ENCODE measurements at places on chromosomes 1 and 21. TPM values are rescaled to one million over a fixed set of nuclear protein-coding genes. Genes with fewer than 3 reads are reported as not detected.

- no peak for DNase-seq
Observed at GRCh38 chr1:236465959-236466303, 57.9 kb upstream of the LGALS8 start.

The CCDC181 gene
- not detected for total RNA-seq

- peak; percentile 54 for DNase-seq
Observed at GRCh38 chr21:35206141-35207125, 157.3 kb upstream of the RUNX1 start.

DNA sequence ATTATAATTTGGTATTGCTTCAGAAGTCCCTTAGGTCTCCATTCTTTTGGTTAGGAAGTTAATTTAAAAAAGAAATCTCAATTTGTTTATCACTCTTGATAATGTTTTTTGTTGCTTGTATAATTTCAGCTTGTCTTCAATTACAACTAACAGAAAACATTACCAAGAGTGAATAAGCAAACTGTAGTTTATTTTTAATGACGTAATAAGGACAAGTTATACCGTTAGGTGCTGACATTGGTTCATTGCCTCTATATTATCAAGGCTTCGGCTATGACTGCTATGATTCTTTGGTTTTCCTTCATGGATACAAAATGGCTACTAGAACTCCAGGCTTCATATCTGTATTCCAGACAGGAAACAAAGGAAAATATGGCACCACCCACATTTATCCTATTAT lies 220.6 kb downstream of the PTGER3 start:
- DNase-seq: no peak

The LYPD8 gene
- not detected for total RNA-seq

The CHAF1B gene
- total RNA-seq: 2.2 TPM

DNA sequence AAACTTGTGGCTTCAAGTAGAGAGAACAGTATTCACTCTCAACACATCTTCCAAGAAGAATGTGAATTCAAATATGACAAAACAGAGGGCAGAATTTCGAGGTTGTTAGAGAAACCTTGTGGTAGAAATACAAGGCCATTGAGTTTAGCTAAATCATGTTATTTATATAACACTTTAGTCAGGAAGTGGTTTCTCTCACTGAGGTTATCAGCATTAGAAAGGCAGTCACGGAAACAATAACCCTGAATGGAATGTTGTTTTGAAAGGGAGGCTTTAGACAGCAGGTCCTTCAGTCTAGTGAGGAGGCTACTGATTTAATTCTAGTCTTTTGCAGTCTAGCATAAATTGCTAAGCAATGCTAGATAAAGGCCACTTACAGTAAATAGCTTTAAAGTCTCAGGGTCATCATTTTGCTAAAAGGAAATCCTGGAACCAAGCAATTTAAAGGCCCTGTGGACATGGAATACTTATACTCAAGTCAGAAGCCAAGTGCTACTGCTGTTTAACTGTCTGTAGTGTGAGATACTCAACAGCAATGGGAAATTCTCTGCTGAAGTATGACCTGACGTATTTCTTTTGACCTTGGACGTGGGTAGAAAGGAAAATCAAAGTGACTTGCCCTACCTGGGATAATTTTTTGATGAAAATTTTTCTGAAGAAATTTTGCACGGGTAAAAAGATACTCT lies 89.0 kb upstream of the CHODL start:
- peak; percentile 1 for DNase-seq

DNA sequence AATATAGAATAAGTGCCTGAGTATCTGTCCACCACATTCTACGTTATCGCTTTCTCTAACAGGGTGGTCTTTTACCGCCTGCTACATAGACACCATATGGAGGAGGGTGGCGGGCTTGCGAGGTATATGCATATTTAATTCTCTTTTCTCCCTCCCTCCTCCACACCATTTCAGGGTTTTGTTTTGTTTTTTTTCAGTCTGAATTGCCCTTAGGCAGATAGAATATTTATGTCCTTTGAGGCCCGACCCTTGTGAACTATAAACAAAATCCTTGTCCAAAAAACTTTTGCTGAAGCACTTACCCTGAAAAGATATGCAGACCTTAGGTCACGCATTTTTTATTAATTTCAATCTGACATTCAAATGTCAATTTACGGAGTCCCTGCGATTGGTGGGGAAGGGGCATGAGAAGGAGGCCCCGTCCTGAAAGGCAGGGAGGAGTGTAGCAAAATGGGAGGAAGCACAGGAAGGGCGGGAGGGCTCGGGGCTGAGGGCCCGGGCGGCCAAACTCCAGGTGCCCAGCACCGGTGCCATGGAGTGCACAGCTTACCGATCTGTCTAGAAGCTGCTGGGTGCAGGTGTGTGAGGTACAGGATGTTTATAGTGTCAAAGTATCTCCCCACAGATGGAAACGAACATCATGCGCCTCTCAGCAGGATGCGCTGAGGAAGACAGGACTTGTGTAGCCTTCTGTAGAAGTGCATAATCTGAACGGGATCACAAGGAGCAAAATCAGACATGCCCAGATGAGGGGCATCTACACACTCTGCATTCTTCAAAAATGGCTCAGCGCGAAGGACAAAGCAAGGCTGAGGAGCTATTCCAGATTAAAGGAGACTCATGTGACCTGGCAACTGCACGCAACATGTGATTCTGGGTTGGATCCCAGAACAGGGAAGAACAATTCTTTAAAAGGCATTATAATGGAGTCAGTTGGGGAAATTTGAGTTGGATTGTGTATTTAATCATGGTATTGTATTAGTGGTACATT lies 68.8 kb upstream of the LYST start:
- DNase-seq: peak; percentile 12

DNA sequence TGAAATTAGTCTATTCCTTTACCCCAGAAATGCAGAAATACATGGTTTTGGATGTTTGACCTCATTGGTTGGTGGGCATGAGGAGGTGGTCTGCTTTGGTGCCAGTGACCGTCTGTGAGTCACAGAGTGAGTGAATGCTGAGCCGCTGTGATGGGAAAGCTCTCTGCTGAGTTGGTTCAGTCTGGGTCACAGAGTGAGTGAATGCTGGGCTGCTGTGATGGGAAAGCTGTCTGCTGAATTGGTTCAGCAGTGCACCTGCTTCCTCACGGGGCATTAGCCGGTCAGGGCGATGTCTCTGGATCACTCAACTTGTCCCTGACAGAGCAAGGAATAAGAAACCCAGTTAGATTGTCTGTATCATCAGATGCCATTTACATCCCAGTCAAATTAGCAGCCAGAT lies 40.8 kb downstream of the ADARB1 start:
- no peak for DNase-seq

GRCh38 chr1:41509270-41509671 lies 24.8 kb upstream of the EDN2 start:
- DNase-seq: no peak

DNA sequence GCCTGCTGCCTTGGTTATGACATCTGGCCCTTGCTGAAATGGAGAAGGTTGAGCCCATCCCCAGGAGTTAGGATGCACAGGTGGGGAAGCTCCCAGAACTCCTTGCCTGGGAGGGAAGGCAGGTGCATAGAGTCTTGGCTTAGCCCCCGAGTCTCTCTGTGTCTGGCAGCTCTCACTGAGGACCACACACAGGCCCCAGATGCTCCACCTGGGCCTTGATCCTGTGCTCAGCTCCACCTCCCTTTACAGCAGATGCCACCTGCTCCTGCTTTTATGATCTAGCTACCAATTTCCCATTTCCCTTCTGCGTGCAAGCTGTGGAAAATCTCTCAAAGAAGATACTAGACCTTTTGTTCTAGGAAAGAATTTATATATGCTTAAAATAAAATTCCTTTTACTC lies 28.8 kb upstream of the KCNJ6 start:
- DNase-seq: no peak
